ENCODE measurements at places on chromosomes 16 and 17.

DNA sequence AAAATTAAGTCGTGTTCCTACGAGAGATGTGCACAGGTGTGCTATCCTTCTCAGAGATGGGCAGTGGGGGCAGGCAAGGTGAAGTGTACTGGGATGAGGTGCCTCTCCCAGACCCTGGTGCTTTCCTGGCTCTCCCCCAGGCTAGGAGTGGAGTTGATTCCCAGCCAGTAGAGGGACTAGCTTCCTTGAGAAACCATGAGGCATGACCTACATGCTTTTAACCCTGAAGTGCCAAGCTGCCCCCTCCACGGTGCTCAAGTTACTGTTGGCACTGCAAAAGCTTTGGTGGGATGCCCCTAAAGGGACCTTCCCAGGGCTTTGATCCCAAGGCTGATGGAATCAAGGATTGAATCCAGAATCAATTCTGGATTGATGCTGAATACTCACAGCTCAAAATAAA, 47.0 kb upstream of the SREBF1 start:
- DNase-seq = no peak

DNA sequence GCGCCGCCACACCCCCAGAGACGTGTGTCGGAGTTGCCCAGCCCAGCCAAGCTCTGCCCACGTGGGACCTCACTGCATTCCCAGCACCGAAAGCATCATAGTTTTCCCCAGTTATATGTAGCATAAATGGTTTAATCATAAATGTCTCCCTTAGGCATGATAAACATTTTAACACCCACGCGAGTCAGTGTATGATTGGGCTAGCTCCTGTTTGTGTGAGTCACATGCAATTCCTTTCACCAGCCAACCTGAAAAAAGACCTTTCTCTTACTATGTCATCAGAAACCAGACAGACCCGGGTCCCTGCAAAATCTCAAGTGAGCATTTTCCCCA, 9.2 kb downstream of the TAF1C start:
- DNase-seq = peak; percentile 64

DNA sequence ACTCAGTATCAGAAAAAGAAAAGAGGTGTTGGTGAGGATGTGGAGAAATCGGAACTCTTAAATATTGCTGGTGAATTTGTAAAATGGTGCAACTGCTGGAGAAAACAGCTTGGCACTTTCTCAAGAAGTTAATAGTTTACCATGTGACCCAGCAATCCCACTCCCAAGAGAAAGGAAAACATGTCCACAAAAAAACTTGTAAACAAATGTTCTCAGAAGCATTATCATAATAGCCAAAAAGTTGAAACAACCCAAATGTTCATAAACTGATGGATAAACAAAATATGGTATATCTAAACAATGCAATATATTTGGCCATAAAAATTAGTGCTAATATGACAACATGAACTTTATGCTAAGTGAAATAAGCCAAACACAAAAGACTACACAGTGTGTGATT, 2.6 kb upstream of the MAPK7 start:
- no peak for DNase-seq

- DNase-seq = no peak
These were observed 24.3 kb upstream of the ADGRG1 start for GRCh38 chr16:57604177-57604576.

DNA sequence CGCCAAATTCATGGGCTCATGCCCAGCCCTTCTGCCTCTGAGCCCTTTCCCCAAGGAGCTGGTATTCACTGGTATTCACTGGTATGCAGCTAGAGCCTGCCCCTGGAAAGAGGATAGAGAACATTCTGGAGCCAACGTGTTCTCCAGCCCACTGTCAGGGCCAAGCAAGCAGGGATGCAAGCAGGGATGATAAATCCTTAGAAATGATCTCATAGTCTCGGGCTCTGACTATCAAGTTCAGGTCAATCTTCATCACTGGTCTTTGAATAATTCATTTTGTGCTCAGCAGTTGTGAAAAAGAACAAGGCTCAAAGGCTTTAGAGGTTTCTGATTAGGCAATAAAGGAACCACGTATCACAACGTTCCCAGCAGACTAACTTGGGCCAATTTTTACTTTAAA, 57.3 kb downstream of the CACNG5 start:
- no peak for DNase-seq

GRCh38 chr17:72185564-72185963, 64.7 kb downstream of the SOX9 start:
- no peak for DNase-seq

DNA sequence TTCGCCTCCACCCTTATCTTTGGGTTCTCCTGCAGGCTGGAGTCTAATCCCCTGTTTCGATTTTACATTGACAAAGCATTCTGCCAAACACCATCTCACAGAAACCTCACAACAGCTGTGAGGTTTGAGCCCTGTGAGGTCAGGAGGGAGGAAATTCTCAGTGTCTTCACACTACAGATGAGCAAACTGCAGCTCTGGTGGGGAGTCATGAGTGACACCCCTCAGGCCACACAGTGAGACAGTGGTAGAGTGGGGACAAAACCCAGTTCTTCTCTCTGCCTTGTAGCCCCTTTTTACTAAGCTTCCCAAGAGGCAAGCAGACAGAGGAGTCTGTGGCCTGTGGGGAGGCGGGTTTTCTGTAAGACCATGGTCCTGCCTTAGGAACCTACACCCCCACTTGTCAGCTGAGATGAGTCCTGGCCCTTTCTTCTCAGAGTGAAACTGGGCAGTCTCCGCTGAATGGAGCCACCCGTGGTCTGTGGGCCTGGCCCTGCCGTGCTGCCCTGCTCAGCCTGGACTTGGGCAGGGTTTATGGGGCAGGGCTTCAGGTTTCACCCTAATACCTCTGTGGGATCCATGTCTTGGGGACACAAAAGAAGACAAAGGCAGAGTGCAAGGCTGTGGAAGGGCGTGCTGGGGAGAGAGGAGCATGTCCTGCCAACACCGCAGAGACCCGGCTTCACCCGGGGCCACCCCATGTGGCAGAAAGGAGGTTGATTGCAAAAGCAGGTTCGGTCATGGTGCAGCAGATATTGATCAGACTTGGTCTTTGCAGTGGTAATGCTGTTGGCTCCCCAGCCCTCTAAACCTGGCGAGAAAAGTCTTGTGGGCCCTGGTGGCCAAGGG, 59.0 kb downstream of the ABR start:
- no peak for DNase-seq

GRCh38 chr17:65914784-65915342, 277.1 kb downstream of the CEP112 start:
- DNase-seq = no peak

DNA sequence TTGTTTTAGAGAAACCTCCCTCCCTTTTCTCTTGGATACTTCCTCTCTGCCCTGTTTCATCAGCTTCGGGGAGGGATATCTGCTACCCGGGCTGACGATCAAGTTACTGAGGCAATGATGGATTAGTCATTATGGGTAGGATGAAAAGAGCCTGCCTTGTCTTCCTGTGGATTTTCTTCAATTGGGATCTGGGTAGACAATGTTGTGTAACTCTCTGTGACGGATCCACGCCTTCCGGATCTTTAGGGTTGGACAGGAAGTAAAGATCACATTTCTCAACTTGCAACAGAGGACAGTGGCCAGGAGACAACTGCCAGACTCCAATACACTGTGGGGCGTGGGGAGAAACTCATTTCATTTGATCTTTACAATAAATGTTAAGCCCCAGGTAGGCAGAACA, 11.3 kb upstream of the CHST6 start:
- peak; percentile 89 for DNase-seq

GRCh38 chr17:50944902-50945720, 79.0 kb upstream of the TOB1 start:
- no peak for DNase-seq

- peak; percentile 25 for DNase-seq
These were observed at the start of gene TMEM98 for GRCh38 chr17:32927724-32928585. TMEM98 (plus strand) TSS chr17:32928153; CDS start chr17:32931529, 3,376 bp downstream.

DNA sequence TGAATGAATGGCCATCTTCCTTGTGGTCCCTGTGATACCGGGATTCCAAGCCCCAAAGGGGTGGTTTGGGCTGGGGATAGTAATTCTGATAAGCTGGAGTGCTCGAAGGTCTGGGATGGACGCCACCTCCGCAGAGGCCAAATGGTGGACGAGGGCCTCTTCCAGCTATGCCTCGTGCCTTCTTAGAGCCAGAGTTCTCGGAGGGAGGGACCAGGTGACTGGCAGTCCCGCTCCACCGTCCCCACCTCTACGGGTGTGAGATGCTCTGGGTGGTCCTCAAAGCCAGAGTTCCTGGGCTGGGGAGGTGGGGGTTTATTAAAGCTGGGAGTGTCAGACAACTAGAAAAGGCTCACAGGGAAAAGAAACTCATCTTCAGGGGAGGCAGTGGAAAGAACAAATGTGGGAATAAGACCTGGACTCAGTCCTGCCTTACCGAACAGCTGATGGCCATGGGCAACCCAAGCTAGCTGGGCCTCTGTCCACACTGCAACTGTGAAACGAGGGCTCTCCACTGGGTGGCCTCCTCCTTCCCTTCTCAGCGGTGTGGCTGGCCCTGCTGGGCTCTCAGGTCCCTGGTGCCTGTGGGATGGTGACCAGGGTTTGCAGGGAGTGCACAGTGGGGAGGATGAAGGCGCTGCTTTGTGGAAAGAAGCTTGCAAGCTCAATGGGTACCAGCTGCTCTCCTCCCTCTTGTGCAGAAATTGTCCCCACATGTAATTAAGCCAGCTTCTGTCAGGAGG, 75.2 kb downstream of the N4BP1 start:
- no peak for DNase-seq

GRCh38 chr16:3274947-3275346, 8.3 kb upstream of the ZNF263 start:
- DNase-seq = no peak

DNA sequence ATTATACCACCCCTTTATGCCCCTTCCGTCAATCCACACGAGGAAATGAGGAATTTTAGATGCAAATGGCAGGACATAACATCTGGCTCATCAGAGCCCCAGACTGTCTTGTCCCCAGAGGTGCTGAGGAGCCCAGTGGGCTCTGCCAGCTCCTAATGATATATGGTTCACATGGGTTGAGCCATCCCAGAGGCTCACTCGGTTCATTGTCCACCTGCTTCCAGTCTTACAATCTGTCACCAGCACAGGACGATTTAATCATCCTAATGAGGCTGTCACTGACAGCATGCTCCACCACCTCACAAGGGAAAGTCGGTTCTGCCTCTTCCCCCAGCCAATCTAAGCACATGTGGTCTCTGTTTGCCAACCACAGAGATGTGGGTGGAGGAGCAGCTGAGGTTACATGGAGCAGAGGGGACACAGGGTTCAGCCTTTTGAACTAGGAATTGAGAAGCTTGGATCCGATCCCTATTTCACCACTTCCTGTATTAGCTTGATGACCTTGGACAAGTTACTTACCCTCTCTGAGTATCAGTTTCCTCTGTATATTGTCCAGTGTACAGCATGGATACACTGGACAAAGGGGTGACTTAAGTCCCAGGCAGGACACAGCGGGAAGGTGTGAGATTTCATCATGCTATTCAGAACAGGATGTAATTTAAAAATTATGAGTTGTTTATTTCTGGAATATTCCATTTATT, 27.0 kb upstream of the DHX8 start:
- peak; percentile 93 for DNase-seq

DNA sequence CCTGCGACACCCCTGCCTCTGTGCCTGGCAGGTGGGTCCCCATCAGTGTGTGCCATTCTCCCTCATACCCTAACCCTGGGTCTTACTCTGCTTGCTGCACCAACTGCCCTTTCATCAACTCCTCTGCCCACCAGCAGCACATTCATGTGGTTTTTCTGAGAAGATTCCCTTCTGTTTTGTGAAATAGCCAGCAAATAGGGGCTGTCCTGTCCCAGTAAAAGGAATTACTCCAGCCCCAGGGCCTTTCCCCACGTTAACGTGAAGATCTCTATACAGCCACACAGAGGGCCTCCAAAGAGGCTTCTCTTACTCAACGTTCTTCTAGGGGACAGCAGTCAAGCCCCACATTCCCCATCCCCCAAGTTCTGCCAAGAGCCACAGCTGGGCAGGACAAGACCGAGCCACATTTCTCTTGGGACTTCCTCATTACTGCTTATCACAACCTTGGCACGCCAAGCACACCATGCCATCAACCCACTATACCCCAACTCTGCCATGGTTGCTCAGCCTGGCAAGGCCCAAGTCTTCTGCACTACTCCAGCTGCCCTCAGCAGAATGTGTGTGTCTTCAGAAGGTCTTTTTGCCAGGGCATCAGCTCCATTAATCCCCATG, 18.7 kb upstream of the CCL2 start:
- DNase-seq = no peak

- DNase-seq = peak; percentile 78
These were observed 4.7 kb upstream of the MMP15 start for GRCh38 chr16:58020628-58021521.

GRCh38 chr16:28078261-28078660, 14.7 kb upstream of the GSG1L start:
- DNase-seq = no peak

GRCh38 chr17:65229621-65229995, 92.4 kb downstream of the RGS9 start:
- DNase-seq = no peak

DNA sequence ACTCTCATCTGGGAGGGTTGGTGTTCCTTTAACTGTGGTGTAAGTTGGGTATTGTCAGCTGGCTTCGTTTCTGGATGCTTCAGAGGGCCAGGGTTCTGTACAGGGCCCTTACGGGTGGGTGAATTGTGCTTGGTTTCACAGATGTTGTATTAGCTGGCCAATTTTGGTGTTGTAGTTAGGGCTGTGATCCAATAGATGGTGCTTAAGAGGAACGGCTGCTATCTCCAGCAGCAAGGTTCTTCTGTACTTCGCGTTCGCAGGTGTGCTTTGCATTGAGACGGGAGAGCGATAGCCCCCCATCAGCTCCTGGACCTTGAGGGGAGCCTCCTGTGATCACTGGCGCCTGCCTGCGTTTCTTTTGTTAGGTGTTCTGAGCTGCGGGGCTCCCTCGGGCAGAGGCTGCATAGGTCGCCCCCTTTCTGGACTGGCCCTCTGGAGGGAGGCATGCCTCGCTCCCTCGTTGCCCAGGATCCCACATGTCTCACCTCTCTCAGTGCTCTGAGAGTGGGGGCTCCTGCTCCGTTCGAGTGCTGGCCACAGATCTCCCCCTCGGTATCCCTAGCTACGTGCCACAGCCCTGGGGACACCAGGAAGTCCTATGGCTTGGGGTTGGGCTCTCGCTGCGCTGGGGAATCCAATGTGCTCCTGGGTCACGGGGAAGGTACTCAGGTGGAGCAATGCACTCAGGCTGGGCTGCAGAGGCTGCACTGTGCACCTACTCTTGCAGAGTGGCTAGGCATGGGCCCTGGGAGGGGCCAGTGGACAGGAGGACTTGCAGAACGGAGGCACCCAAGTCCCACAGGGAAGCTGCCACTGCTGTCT, 837 bp upstream of the PRDM7 start:
- no peak for DNase-seq

- no peak for DNase-seq
These were observed 868 bp downstream of the FAM20A start for GRCh38 chr17:68600067-68600930.

DNA sequence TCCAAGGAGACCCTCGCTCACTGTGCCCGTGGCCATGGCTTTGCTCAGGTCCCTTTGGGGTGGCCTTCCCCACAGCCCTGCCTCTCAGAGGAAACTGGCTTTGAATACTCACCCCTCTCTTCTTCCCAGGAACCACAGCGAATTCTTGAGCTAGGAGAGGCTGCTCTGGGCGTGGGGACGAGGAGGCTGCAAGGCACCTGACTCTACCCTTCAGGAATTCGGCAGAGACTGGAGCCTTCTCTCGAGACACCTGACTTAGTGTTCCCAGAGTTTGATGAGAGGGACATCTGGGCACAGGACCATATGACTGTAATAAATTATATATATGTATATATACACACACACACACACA, 6.2 kb downstream of the LLGL2 start:
- no peak for DNase-seq
